ENCODE measurements at places on chromosomes 2 and 18.

DNA sequence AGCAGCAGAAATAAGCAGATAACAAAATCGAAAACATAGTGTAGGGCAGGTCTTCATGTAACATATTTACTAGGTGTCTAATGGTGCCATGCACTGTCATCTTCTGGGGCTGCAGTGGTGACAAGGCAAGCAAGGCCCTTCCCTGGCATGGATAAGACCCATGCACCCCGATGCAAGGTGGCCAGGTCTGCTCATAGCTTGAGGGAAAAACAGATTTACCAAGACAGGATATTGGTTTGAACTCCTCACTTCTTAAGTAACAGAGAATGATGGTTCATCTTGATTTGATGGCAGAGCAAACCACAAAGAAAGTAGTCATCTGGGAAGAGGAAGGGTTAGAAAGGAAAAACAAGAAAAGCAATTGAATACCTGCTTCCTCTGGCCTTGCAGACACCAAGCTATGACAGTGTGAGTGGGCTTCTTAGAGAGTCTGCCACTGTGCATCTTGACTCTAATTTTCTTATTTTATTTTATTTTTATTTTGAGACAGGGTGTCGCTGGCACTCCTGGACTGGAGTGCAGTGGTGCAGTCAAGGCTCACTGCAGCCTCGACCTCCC, 35.8 kb upstream of the EML6 start:
- DNase-seq, result no peak

DNA sequence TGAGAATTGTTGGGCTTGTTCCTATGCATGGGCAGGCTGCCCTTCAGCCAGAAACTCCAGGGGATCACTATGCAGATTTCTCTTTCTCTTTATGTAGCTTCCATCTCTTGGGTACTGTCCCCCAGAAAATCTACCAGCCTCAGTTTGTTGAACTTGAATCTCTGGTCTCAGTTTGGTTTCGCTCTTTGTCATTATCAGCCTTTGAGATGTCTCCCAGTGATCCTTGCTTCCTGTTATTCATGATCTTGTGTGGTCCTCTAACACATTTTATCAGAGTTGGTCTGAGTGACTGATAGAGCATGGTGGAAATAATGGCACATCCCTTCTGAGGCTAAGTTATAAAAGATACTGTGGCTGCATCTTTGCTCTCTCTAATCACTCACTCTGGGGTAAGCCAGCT, 7.8 kb downstream of the TMEM87B start:
- DNase-seq, result no peak

GRCh38 chr2:58794103-58794502, 553.0 kb upstream of the FANCL start:
- no peak for DNase-seq

- DNase-seq, result peak; percentile 78
Measured at GRCh38 chr2:20093263-20094141, 42.1 kb upstream of the LAPTM4A start.
